ENCODE measurements at places on chromosomes 6 and 20. TPM values are rescaled to one million over a fixed set of nuclear protein-coding genes. Genes with fewer than 3 reads are reported as not detected.

SLC35D3 gene
- 0.10 TPM for total RNA-seq

SLC17A3 gene
- total RNA-seq = not detected

MDFI gene
- total RNA-seq = 33.7 TPM

GRCh38 chr20:63594043-63594561 is 20.1 kb upstream of the HELZ2 start:
- no peak for DNase-seq

- DNase-seq = no peak
Measured at GRCh38 chr6:5067305-5067704, 17.8 kb upstream of the PPP1R3G start.

DNA sequence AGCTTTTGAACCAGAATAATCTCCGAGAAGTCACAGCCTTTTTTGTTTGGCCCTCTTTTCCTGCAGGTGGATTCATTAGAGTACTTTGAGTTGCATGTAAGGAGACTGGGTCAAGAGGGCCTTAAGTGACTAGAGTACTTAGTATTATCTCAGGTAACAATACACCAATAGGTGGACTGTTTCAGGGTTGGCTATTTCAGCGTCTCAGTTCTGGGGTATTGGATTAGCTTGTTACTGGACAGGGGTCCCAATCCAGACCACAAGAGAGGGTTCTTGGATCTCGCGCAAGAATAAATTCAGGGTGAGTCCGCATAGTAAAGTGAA is 47.3 kb upstream of the SLC9A8 start:
- no peak for DNase-seq

GRCh38 chr6:136728033-136728939 is 64.0 kb downstream of the MAP3K5 start:
- no peak for DNase-seq

DNA sequence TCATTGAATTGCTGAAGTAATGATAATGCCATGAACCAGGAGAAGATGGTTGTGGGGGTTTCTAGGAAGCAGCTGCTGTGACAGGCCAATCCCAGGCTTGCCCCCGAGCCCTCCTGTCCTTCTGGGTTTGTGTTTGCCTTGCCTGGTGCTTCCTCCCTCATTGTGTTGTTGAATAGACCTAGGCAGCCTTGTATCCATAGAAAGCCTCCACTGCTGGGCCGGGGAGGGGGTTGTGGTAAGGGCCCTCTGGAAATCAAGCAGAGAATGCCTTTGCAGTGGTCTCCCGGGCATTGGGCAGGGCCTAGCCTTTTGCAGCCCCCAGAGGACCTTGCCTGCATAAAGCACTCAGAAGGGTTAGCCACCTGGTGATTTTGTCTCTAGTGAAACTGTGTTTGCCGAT is 69.3 kb downstream of the CDS2 start:
- no peak for DNase-seq

DNA sequence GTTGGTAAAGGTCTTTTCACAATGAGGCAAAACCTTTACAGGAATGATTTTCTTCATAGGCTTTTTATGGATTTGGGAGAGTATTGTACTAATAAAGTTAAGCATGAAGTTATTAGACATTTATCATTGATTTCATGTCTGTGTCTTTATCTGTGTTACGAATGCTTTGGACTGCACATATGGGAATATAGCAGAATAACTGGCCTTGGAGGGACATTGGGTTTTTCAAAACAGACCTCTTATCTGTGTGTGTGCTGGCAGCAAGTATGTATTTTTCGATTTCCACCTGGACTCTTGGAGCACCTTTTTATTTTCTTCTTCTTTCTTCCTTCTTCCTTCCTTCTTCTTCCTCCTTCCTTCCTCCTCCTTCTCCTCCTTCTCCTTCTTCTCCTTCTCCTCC is 74.6 kb downstream of the CDKAL1 start:
- no peak for DNase-seq

Data from skin of body (tissue), 3 donors.